ENCODE measurements at places on chromosomes 1 and 21. TPM values are rescaled to one million over a fixed set of nuclear protein-coding genes. Genes with fewer than 3 reads are reported as not detected.

GRCh38 chr21:33584455-33584854 lies 4.0 kb downstream of the DONSON start:
- no peak for DNase-seq

DNA sequence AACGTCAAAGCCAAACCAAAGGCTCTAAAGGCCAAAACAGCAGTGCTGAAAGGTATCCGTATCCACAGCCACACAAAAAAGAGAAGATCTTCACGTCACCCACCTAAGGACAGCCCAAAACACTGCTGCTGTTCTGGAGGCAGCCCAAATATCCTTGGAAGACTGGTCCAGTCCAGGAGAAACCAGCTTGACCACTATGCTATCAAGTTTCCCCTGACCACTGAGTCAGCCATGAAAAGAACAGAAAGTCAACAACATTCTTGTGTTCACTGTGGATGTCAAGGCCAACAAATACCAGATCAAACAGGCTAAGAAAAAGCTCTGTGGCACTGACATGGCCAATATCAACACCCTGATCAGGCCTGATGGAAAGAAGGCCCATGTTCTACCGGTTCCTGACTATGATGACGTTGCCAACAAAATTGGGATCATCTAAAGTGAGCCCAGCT lies 32.1 kb downstream of the ARID4B start:
- DNase-seq = no peak

CRP gene
- 0.65 TPM for total RNA-seq

ZMYM4 gene
- total RNA-seq = 51.3 TPM

GRCh38 chr1:22680726-22681125 lies 27.7 kb downstream of the C1QB start:
- DNase-seq = no peak

DNA sequence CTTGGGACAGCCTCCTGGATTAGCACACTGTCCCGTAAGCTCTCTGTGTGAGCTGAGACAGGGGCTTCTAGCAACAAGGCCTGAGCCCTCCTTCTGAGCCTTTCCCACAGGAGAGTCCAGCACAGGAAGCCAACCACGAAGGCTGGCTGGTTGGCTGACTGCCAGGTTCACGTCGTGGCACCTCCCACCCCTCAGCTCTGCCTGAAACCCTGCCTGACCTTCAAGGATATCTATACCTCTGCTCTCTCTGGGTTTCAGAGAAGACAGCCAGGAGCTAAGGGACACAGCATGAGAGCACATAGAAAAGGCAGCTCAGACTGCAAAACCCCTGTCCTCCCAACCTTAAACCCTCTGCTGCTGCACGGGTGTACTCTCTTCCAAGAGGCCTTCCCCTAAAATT lies 13.9 kb downstream of the DLGAP3 start:
- DNase-seq = no peak

FAM131C gene
- 1.2 TPM for total RNA-seq

RNU1-1 gene
- total RNA-seq = 12,584 TPM

All from posterior vena cava (tissue), 2 donors.